Inflammatory macrophage treated with lipopolysaccharide for 1 hour (primary cell): ENCODE measurements at places on chromosomes 4 and X.

GRCh38 chrX:81208916-81209315 lies 7.0 kb downstream of the SH3BGRL start:
- DNase-seq = no peak

DNA sequence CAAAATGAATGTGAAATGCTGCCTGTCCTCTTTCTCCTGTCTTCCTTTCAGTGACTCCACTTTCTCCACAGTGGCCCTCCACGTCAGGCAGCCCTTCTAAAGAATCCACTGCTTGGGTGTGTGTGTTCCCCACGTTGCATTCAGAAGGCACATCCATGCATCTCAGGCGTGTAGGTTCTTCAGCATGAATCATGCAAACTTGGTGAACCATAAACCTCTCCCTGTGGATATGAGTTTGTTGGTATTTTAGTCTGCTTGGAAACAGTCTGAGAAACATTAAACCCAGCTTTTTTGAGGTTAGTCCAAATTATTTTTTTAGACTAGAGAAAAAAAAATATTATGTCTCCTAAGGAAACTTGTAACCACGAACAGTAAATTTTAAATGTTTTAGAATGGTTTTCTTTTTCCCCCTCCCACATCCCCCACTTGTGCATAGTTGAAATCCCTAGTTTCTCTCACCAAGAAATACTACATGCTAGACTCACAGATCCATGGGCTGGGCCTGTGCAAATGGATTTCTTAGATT lies 251.6 kb downstream of the CBR4 start:
- DNase-seq = no peak

GRCh38 chr4:110510277-110510676 lies 34.3 kb downstream of the ENPEP start:
- no peak for DNase-seq

DNA sequence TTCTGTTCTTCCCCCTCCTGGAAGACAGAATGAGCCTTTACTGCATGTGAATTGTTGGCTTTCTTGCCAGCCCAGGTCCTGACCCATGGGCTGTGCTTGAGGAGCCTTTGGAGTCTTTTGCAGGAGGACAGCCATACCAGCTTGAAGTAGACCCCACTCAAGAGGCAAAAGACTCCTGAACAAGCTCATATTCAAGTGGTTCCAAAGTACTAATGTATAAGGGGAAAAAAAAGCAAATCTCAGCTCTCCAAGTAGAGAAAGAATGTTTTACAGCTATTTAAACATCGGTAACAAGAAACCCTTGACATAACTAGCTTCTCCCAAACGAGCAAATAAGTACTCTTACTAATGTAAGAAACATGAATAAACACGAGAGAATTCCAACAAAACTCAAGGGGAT lies 174.9 kb upstream of the MXRA5 start:
- DNase-seq = no peak

DNA sequence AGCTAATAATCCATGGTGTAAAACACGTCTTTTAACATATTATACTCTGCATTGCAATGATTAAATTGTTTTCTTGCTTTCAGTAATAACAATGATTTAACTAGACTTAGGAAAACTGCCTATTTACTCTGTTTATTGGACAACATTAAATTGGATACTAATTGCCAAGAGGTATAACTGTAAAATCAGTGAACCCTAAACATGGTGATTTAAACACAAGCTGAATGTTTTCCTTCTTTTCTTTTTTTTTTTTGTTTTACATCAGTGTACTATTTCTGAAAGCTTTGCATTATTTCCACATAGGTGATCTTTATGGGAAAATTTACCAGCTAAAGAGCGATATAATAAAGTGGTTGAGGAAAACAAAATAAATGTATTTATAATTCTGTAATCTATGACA lies 276.7 kb downstream of the PCDH7 start:
- no peak for DNase-seq

DNA sequence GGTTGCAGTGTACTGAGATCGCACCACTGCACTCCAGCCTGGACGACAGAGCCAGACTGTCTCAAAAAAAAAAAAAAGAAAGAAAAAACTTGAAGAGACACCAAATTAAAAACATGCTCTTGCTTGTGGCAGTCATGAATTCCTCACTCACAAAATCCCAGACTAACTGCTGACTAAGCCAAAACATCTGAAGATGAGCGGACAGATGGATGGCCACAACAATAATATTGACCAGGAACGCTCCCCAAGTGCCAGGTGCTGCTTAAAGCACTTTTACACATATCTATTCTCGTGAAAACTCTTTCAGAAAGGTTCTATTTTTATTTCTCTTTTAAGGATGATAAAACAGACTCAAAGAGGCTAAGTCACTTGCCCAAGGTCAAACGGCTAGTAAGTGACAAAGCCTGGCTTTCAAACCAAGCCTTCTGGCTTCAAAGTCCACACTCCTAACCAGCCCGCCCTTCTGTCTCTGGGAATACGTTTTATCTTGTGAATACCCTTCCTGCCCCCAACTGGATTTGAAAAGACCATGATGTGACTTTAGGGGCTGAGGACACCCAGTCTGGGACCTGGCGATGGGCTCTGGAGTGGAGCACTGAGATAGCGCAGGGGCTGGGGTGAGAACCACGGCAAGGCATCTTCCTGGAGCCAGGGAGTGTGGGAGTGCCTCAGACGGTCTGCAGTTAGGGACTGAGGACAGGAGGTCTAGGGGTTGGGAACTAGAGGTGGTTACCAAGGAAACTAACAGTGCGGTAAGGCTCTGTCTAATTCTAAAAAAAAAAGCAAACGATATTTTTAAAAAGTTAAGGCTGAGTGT lies 9.5 kb upstream of the CXCR3 start:
- DNase-seq = no peak
